Mesothelial cell of epicardium (in vitro differentiated cells): ENCODE measurements at places on chromosomes 7 and 10. TPM values are rescaled to one million over a fixed set of nuclear protein-coding genes. Genes with fewer than 3 reads are reported as not detected.

DNA sequence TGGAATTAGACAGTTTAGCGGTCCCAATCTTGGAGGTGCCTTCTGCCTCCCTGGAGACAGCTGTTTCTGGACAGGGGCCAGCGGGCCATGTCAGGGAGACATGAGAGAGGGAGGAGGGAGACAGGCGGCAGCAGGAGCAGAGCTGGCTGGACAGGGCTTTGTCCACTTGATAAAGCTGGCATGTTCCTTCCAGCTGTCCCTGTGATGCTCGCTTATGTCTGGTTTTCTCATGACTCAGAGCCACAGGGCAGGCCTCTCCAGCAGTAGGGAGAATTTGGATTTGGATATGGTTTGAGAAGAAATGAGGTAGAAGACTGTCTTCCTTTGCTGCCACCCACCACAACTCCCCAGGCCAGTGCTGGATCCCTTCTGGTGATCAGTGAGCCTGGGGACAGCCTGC lies 51.7 kb upstream of the SORCS3 start:
- DNase-seq, result no peak

GRCh38 chr7:91570560-91570959 lies 306.3 kb downstream of the FZD1 start:
- no peak for DNase-seq

- DNase-seq, result no peak
These were observed 77.7 kb downstream of the WDFY4 start for GRCh38 chr10:48762064-48763042.

- DNase-seq, result no peak
These were observed 35.0 kb downstream of the DNAJC12 start for GRCh38 chr10:67802767-67803538.

GRCh38 chr10:47047577-47048525 lies 136.6 kb downstream of the PTPN20 start:
- DNase-seq, result peak; percentile 57

GRCh38 chr10:26085549-26085948 lies 131.0 kb upstream of the GAD2 start:
- DNase-seq, result no peak

DNA sequence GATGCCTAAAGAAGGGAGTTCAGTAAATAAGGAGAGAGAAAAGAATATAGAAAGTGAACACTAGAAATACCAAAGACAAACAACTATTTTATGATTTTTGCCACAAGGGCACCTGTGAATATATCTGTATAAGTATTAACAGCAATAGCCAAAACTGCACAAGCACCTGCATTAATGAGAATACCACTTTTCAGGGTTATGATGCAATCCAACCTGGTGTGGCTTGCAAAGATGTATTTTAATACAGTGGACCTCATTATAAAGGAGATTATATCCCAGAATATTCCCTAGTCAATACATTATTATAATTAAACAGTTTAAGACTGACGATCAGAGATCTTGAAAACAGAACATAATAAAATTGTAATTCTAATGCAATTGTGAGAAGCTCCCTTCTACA lies 4.0 kb downstream of the BRAF start:
- DNase-seq, result no peak

GRCh38 chr10:78458983-78459638 lies 425.4 kb downstream of the RPS24 start:
- no peak for DNase-seq

DNA sequence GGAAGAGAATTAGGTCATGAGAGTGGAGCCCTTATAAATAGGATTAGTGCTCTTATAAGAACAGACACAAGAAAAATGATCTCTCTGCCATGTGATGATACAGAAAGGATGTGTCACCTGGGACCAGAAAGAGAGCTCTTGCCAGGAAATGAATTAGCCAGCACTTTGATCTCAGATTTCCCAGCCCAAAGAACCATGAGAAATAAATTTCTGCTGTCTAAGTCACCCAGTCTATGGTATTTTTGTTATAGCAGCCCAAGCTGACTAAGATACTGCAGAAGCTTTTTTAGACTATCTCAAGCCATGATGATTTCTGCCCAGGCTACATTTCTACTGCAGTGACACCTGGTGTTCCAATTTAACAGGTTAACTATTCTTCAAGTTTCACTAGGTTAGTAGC lies 84.8 kb downstream of the RSU1 start:
- no peak for DNase-seq

GRCh38 chr10:29948881-29949355 lies 110.5 kb downstream of the JCAD start:
- no peak for DNase-seq

- DNase-seq, result no peak
These were observed 21.0 kb downstream of the ASB13 start for GRCh38 chr10:5645375-5645774.

DNA sequence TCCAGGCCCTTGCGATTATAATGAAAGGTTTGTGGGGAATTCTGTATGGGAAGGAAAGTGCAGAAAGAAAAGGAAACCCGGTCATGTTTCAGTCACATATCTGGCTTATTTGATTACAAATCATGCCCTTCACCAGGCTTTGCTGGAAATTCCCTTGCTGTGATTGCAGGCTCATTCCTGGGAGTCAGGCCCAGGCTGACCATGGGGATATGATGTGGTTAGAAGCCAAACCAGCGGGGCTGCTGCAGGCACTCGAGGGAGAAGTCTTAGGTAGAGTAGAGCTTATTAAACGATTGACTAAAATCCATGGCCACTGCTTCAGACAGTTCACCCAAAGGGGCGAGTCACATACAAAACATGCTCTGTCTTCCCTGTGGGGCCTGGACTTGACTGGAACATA lies 16.2 kb downstream of the PKD1L1 start:
- DNase-seq, result no peak

GRCh38 chr7:143882020-143882603 lies 19.9 kb downstream of the TCAF1 start:
- peak; percentile 65 for DNase-seq

- no peak for DNase-seq
These were observed 40.6 kb downstream of the SYPL1 start for GRCh38 chr7:106071356-106071998.

DNA sequence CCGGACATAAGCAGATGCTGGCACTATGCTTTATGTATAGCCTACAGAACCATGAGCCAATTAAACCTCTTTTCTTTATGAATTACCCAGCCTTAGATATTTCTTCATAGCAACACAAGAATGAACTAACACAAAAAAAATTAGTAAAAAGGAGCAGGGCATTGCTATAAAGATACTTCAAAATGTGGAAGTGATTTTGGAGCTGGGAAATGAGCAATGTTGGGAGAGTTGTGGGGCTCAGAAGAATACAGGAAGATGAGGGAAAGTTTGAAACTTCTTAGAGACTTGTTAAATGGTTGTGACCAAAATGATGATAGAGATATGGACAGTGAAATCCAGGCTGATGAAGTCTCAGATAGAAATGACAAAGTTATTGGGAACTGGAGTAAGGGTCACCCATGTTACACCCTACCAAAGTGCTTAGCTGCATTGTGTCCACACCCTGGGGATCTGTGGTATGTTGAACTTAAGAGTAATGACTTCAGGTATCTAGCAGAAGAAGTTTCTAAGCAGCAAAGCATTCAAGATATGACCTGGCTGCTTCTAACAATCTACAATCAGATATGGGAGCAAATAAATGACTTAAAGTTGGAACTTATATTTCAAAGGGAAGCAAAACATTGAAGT lies 24.2 kb downstream of the PNLIPRP3 start:
- DNase-seq, result no peak

DNA sequence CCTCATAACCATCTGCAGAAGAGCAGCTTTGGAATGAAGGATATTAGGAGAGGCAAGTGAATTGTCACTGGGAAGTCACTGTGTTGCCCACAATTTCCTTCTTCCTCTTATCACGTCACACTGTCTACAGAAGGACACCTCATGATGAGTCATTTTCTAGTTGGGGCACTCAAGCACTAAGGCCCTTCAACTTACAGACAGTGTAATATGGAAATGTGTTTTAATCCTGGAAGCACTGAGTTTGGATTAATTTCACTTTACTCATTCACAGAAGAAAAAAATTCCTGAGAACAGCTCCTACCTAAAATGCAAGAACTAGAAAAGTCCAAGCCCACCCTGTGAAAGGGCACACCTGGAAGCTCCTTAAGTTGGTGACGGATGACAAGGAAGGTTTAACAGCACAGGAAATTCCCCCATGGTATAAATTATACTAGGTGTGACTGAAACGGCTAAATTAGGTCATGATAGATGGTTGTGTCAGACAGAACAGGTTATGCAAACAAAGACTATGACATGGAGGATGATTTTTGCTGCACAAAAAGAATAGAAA lies 56.6 kb downstream of the PARD3 start:
- DNase-seq, result no peak

DNA sequence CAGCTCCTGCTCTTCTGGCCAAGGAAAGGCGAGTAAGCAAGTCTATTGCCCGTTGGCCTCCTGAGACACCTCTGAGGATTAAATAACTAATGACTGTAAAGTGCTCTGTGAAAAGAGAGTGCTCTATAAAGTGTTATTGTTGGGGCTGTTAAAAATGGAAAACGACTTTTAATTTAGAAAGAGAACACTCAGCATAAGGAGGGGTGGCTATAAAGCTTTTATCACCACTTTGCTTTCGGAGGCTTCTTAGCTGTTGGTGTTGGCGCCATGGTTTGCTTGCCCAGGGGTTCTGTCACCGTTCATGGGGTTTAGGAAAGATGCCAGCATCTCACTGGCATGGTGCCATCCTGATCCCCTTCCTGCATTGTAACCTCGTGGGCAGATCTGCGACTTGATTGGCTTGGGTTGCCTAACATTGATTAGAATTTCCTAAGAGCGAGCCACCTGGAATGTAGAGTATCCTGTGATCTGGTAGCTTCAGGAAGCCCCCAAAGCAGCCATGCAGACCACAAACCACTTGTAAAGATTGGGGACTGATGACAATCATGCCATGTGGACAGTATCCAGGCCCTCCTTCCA lies 509.9 kb downstream of the LRMDA start:
- no peak for DNase-seq

- no peak for DNase-seq
These were observed 1.4 kb downstream of the OPN1SW start for GRCh38 chr7:128774029-128774689.

- peak; percentile 47 for DNase-seq
These were observed 62.4 kb upstream of the MKRN1 start for GRCh38 chr7:140541513-140542227.

GRCh38 chr10:62233356-62234076 lies 35.1 kb downstream of the RTKN2 start:
- DNase-seq, result no peak

GRCh38 chr7:29471444-29472138 lies 92.0 kb upstream of the PRR15 start:
- DNase-seq, result no peak

DNA sequence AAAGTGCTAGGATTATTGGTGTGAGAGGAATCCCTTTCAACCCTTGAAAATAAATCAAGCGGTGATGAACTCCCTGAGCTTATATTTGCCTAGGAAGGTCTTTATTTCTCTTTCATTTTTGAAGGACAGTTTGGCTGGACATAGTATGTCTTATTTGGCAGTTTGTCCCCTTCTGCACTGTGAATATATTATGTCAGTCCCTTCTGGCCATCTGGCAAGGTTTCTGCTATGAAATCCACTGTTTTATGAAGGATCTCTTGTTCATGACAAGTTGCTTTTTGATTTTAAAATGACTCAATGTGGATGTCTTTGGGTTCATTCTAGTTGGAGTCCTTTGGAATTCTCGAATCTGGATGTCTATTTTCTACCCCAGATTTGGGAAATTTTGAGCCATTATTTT lies 21.7 kb upstream of the MCM10 start:
- DNase-seq, result no peak

DNA sequence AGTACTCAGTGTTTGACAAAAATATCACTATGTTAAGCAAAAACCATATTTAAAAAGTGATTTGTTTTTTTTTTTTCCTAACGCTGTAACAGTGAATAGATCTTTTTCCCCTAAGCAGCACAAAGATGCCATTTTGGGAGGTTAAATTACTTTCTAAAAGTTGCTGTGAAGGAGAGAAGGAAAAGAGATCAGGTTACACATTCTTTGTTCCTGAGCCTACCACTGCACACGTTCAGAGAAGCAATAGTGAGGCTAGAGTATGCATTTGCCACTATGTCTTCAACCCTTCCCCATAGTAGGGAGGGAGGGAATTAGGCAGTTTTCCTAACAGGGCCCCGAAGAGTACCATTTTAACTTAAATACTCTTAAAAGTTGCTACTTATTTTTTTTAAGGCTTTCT lies 38.9 kb downstream of the BMPR1A start:
- no peak for DNase-seq

GRCh38 chr7:85883-86515 lies 106.4 kb upstream of the FAM20C start:
- peak; percentile 31 for DNase-seq

DNA sequence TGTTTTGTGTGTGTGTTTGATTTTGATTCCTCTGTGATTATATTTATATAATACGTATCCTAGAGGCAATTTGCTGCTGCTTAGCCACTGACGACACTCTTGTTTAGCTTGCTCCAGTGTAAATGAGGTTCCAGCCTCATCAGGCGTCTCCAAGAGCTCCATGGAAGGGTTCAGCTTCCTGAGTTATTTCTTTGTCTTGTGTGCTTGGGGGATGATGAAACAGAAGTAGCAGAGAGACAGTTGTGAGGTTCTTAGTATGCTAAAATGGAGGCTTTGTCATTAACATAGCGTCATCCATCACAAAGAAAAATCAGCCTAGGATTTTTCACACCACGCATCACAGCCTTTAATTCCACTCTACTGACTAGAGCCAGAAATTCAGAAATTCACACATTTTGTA lies 85.1 kb downstream of the KLF6 start:
- DNase-seq, result no peak

DNA sequence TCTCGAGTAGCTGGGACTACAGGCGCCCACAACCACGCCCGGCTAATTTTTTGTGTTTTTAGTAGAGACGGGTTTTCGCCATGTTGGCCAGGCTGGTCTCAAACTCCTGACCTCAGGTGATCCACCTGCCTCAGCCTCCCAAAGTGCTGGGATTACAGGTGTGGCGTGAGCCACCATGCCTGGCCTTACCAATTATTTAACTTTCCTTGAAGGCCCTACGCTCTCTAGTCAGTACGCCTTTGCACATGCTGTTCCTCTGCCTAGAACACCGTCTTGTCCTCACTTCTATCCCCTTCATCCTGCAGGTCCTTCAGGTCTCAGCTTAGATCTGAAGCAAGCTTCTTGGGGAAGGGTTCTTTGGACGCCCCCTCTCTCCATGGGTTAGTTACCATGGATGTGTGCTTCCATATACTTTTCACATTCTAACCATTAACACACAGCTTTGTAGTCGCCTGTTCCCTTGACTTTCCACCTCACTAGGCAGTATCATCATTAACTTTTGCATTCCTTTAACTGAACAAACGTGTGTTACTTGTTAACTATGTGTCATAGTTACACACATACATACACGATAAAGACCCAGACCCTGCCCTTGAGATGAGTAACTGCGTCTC lies 592 bp upstream of the ATP6V1F start:
- DNase-seq, result no peak

- DNase-seq, result peak; percentile 42
These were observed 5.0 kb downstream of the NUP205 start for GRCh38 chr7:135562720-135563119.

The NPTX2 gene
- total RNA-seq, result 0.70 to 1.4 TPM (median 1.1 TPM) in 3 replicates

The PSMC2 gene
- 86.5 to 89.0 TPM (median 87.0 TPM) in 3 replicates for total RNA-seq

The RPEL1 gene
- not detected in 3 replicates for total RNA-seq

The IL6 gene
- 1.1 to 1.7 TPM (median 1.4 TPM) in 3 replicates for total RNA-seq
